KG1 (cell line): ENCODE measurements at places on chromosomes 5 and 9.

DNA sequence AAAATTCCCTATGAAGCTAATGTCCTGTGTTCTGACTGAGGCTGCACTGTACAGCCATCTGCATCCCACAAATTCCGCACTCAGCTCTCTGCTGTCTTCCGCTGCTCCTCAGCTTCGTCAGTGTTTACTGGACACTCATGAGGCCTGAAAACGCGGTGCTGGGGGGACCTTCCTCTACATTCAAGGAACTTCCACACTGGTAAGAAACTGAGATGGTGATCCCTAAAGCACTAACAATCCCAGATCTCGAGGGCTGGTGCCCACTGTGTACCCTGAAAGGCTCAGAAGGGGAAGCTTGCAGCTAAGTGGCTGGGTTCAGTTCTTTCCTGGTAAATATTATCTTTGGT is 117.9 kb downstream of the NRG2 start:
- DNase-seq: no peak

GRCh38 chr5:102764381-102765004 is 9.4 kb downstream of the PAM start:
- no peak for DNase-seq

GRCh38 chr5:143705381-143705780 is 106.6 kb upstream of the HMHB1 start:
- DNase-seq: no peak

- no peak for DNase-seq
Measured at GRCh38 chr9:95879591-95879990, 4.1 kb downstream of the ERCC6L2 start.

DNA sequence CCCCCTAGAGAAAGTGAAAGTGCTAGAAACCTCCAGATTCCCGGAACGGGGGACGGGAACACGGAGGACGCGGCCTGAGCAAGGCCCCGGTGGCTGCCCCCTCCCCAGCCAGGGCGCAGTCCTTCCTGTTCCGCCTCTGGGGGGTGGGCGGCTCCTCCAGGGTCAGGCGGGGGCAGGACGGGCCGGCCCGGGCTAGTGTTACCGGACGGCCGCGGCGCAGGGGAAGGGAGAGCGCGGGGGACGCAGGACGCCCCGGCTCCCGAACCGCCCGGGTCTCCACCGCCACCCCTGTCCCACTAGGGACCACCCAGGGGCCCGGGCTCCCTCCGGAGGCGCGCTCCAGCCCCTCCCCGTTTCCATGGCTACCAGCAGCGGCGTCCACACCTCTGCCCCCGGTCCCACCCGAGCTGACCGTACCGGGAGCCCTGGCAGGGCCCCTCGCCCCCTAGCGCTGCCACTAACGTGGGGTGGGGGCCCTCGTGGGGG is 579 bp downstream of the SLC12A7 start:
- DNase-seq: no peak

GRCh38 chr9:102445181-102445747 is 549.9 kb upstream of the CYLC2 start:
- no peak for DNase-seq

- no peak for DNase-seq
Measured at GRCh38 chr9:112764837-112765236, 14.3 kb downstream of the SNX30 start.
